ENCODE measurements at places on chromosomes 7 and 10.

DNA sequence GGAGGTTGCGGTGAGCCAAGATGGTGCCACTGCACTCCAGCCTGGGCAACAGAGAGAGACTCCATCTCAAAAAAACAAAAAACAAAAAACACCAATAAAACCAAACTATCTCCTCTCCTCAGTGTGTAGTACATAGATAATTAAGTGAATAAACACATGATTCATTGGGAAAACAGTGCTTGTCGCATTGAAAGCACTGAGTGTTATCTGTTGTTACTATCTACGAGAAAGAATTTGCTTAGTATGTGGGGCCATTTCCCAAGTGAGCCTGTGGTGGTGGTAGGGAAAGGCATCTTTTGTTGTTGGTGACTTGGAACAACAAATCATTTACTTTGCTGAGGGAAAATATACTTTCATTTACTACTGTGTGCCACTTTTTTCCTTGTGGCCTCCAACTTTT lies 42.6 kb downstream of the RSBN1L start:
- DNase-seq: no peak

- no peak for DNase-seq
Measured at GRCh38 chr7:107584716-107585115, 4.7 kb downstream of the BCAP29 start.

DNA sequence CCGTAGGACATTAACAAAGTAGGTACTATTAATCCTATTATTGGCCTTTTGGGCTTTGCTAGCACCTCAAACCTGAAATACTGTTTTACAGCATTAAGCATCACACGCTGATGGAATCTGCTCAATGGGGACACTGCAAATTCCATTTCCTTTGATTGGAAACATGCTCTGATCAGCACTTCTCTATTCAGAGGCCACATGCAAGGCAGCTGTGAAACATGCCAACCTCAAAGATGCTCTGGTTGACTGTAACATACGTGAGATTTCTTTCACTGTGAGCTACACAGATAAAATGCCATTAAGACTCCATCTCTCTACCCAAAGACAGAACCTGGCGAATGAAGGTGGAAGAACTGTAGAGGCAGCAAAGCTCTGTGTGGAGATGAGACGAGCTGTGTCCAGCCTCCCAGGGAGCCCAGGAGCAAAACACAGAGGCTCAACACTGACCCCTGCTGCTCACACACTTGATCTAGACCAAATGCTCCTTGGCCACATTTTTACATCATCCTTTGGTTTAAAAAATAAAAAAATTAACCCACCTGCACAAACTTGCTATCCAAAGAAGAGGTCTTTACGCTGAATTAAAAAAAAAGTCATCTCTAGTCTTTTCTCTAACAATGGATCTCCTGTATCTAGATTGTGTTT lies 8.0 kb downstream of the RSU1 start:
- DNase-seq: peak; percentile 11

GRCh38 chr7:112638675-112639400 lies 151.4 kb downstream of the TMEM168 start:
- DNase-seq: no peak

- DNase-seq: no peak
Measured at GRCh38 chr7:35037211-35037525, at the start of gene DPY19L1. Gene DPY19L1 (minus strand): TSS chr7:35037485. CDS start chr7:35037394, 91 bp downstream.

- no peak for DNase-seq
Measured at GRCh38 chr10:110456046-110456445, 41.7 kb upstream of the DUSP5 start.

GRCh38 chr10:5481121-5481520 lies 18.2 kb downstream of the CALML5 start:
- DNase-seq: no peak

- no peak for DNase-seq
Measured at GRCh38 chr7:875051-875450, 1.3 kb upstream of the GET4 start.

DNA sequence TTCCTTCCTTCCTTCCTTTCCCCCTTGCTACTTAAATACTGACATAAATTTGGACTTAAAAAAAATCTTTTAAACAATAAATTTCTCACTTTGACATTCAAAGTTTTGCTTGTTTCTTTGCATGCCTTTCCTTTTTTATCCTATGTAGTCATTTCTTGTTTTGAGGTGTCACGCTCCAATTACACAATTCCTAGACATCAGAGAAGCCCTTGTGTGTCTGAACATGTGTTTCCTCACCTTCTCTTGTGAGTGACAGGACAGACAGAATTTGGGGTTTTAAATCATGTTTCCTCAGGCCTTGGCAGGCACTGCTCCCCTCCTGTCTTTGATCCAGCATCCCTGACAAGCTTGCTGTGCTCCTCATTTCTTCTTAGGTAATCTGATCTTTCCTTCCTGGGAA lies 91.3 kb downstream of the CYTH3 start:
- DNase-seq: no peak

GRCh38 chr10:47107007-47107747 lies 192.8 kb upstream of the GDF10 start:
- DNase-seq: no peak

GRCh38 chr7:134726581-134726980 lies 52.9 kb upstream of the CALD1 start:
- no peak for DNase-seq

GRCh38 chr10:35641676-35642034 lies 441 bp downstream of the FZD8 start:
- no peak for DNase-seq
